Stimulated activated CD8-positive, alpha-beta memory T cell treated with anti-CD3 and anti-CD28 coated beads, Interleukin-7, amount 100 ng/mL, for 1 hour (primary cell): ENCODE measurements at places on chromosomes 4 and X.

DNA sequence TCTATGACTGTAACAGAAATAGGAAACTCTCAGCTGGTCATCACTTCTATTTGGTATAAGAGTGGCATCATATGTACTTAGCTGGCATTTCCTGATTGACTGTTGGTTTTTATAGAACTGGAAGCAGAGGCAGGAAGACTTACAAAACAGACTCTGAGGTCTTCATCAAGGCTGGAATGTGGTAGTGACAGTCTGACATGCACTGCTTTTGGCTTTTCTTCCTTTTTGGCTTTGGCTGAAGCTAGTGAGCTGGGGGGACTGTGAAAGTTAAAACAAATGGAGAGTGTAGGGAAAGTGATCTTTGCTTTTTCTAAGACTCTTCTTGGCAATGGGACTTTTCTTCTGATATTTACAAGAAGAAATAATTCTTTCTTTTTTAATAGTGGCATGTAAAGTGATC, 121.1 kb upstream of the SLC4A4 start:
- no peak for DNase-seq

DNA sequence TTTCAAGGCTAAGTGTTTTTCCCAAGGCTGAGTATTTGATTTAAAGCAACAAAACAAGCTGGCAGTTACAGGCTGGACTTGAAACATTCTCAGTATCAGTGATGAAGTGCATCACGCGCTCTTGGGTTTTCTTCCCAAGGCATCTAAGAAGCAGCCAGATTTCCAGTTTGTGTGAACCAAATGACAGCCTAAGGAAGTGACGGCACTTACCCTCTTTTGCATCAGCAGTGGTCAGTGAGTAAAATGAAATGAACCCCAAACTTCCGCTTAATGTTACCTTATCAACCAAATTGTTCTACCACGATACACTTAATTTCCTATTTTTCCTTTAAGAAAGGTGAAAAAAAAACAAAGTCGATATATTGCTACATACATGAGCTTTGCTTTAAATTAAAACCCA, 15.8 kb upstream of the GYPE start:
- DNase-seq, result no peak

DNA sequence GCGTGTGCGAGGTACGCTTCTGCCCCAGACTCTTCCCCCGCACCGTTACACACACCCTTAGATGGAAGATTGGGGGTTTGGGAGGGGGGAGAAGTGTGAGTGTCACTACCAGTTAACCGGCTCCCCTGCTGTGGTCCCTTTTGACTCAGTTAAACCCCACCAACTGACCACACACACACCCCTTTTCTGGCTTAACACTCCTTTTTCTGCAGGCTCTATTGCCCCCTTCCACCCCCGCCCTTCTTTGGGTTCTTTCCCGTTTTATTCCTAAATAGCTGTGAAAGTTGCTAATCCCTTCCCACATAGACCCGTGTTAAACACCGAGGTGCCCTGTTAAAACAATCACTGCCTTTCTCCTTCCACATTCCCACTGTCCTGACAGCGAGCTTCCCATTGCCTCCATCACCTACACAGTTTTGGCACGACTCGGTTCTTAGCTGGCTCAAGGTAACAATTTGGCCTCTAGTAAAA, 3.7 kb upstream of the NR3C2 start:
- DNase-seq, result no peak

- DNase-seq, result no peak
These were observed 474.7 kb downstream of the PCDH7 start for GRCh38 chr4:31194823-31195222.

DNA sequence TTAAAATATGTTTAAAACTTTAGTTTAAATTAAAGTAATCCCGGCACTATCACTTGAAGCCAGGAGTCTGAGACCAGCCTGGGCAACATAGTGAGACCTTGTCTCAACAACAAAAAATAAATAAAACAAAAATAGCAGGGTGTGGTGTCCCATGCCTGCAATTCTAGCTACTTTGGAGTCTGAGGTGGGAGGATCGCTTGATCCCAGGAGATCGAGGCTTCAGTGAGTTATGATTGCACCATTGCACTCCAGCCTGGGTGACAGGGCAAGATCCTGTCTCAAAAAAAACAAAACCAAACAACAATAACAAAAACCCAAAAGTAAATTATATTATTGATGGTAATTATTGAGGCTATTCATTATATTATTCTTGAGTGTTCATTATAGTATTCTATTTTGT, 9.9 kb upstream of the PDLIM5 start:
- DNase-seq, result no peak

GRCh38 chr4:145909773-145910172, 28.9 kb downstream of the ZNF827 start:
- no peak for DNase-seq

- no peak for DNase-seq
These were observed 67.5 kb downstream of the RBM47 start for GRCh38 chr4:40562208-40562607.

DNA sequence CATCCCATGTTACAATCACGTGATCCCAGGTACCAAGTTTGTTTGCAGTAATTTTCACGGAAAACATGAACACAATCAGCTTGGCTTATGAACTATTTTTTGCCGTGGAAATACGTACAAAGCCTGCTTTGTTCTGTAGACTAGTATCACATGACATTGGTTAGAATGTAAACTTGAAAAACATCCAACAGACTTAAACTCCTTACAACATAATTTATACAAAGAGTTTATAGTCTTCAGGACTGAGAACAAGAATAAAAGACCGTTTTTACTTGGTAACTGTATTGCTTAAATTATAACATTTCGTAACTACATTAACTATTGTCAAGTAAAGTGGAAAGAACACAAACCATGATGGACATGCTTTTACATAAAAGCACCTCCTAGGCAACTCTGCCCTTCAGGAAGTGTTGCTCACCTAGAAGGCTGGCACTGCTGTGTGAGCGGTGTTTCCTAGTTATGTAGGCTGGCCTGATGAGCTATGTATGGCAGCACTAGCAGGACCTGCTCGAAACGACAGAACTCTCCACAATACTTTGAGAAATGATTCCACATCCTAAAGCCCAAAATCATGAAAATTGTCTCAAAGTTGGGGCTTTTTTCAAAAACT, 41.8 kb upstream of the WDR1 start:
- no peak for DNase-seq

- DNase-seq, result no peak
These were observed 35.5 kb upstream of the PLAC8 start for GRCh38 chr4:83149865-83150652.

GRCh38 chrX:1221296-1221845, 8.9 kb upstream of the CRLF2 start:
- no peak for DNase-seq

DNA sequence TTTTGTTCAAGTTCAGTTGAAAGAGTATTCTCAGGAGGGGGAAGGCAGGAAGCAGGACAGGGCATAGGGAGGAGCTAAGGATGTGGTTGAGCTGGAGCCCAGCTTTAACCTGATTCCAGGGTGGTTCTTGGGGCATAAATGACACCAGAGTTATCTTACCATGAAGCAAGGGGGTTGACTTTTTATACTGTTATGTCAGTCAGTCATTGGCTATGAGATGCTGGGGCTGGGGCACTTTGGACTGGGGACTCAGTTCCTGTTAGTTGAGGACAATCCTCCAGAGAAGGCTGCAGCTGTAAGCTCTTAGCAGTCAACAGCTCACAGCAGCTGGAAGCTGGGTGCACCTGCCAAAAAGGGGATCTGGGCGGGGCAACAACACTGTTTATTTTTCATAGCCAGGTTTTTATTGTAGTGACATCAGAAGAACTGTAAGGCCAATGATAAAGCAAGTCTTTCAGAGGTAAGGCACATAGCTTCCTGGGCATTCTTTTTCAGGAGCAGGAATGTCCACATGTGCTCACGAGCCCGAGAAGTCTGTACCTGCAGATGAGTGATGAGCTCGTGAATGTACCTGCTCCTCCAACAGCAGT, 78.5 kb downstream of the MID1IP1 start:
- DNase-seq, result no peak

DNA sequence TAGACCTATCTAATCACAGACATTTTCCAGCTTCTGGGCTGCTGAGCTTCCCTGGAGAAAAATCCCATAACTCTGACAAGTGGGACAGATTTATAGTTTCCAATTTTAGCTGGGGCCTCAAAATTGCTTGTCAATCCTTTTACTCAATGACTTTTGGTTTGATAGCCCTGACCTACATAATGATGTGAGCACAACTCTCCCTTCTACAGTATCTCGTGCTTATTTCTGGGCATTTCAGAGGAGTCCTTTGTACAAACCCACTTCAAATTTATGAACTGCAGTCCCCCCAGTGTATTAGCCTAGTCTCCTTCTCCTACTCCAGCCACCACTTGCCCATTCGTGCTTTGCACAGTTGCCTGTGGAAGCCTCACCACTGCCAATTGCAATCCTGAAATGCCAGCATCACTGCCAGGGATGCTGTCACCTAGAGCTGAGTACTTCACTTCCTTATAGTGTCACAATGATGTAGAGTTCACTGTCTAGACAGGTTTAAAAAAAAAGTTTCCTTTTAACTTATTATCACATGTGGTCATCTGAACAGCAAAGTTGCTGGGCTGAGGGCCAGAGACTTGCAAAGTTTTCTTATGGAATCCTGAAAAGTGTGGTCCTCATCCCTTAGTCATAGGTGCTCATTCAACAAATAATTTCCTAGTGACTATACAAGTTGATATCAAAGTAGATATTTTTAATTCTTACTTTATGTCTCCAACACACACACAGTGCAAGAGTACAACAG, 21.2 kb downstream of the TRAM1L1 start:
- no peak for DNase-seq

DNA sequence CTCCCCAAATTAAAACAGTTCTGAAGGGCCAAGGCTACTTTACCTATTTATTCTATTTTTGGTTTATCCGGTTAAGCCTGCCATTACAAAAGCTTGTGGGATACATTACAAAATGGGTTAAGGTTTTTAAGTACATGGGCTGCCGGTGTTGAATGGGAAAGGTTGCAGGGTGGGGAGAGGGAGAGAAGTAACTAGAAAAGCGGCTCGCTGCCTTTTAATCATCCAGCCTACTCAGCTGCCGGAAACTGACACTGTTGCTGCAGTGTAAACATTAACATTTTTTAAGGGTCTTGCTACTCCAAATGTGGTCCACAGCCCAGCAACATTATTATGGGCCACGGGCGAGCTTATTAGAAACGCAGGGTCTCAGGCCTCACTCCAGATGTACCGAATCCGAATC, 1.5 kb upstream of the IL1RAPL1 start:
- DNase-seq, result no peak

DNA sequence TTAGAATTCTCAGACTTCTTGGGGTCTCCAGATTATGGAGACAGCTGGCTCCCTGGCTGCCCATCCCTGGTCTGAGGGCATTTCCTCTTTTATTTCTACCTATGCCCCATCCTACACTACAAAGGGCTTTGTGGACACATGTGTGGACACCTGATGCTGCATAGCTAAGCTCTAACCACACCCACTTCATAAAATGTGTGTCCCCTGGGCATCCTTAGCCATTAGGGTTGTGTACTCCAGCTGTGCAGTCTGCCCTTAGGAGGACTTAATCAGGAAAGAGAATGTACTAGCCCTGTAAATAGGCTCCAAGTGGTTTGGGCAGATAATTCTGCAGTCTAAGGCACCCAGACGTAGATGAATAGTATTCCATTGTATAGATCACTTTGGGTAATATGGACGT, 47.0 kb downstream of the COQ2 start:
- DNase-seq, result no peak

DNA sequence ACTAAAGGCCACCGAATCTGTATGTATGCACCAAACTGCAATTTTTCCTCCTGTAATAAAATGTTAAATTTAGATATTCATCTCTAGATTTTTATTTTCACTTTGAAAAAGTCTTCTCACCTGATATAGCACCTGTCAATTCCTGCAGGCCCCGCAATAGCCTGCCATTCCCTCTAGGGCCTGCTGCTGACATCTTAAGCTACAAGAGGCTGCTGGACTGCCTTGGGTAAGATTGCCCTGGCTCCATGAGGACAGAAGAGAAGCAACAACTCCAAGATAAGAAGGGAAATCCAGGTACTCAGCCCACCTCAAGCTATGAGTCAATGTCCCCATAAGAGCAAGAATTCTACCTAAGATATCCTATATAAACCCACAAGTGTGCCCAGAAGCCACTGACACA, 230.2 kb upstream of the AGTR2 start:
- no peak for DNase-seq

DNA sequence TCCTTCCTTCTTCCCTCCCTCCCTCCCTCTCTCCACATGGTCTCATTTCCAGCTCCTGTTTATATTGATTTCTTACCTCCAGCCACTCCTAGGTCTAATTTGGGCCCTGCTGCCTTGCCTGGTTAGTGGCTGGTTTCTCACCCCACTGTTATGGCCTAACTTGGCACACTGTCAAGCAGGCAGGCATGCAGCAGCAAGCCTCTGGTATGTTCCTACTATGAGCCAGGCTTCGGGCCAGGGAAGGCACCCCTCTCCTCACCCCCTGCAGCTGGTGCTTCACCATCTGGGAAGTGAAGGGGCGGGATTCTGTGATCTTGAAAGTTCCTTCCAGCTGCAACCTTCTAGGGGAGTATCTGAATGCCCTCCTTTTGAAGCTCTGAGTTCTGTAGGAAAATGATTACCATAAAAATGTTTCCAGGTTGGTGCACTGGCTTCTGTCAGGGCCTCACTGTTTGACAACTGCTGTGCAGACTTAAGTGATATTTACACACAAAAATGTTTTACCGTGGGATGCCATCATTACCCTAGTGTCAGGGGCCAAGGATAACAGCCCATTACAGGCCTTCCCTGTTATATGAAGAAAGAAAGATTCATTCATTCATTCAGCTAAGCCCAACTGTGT, 10.1 kb upstream of the VMA21 start:
- no peak for DNase-seq

GRCh38 chrX:155767051-155767875, 113.9 kb upstream of the VAMP7 start:
- DNase-seq, result no peak

DNA sequence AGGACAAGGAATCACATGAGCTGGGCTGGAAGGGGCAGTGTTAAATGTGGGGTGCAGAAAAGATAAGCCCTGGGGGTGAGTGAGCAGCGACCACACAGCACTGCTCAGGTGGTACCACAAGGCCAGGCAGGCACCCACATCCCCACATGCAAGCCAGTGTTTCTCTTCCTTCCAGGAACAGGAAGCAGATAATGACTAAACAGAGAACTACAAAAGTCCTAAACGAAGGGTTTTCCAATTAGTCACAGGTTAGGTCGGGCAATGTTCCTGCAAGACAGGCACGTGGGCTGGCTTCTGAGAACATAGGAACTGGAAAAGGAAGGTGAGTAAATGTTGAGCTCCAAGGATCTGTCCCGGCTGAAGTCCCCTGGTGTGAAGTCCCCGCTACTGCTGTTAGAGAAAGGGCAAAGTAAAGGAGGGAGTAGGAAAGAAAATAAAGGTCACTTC, 19.5 kb downstream of the RELL1 start:
- DNase-seq, result no peak

GRCh38 chrX:86133761-86134160, 14.5 kb upstream of the DACH2 start:
- DNase-seq, result no peak

- no peak for DNase-seq
These were observed 38.7 kb downstream of the TFDP3 start for GRCh38 chrX:133179500-133179899.

- no peak for DNase-seq
These were observed 118.4 kb upstream of the WDR17 start for GRCh38 chr4:175947117-175947722.
